ENCODE measurements at places on chromosomes 3 and 15. TPM values are rescaled to one million over a fixed set of nuclear protein-coding genes. Genes with fewer than 3 reads are reported as not detected.

GRCh38 chr3:120460181-120460790 is 9.5 kb upstream of the FSTL1 start:
- H3K4me1 ChIP-seq = no peaks in the 10 kb centered on the region
- no peak overlapping the region for H3K27ac ChIP-seq
- H3K27me3 ChIP-seq = no peaks in the 10 kb centered on the region
- DNase-seq = no peak

DNA sequence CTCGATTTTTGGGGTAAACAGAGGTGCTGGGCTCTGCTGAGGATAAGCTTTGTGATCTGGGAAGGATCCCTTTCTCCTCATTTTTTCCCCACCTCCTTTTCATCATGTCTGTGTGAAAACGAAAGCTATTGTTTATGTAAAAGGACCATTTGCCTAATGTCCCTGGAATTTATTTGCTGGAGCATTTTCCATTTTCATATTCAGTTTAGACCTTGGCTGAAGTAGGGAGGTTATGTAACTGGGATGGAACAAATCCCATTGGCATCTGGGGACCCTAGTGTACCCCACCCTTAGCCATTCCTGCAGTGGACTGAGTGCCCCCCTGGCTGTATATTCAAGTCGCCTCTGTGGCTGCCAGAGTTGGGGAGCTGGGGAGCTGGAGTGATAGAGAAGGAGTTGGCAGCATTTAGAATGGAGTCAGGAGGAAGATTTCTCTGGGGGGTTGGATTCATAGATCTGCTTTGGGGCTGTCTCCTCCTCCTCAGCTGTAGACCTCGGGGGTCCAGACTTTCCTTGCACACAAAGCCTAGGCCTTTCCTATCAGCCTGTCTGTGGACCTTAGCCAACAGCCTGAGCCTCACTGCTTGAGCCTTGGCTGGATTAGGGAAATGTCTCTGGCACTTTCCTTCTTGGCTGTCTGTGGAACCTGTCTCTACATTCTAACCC is 270.4 kb upstream of the CTDSPL start:
- peaks cover 48% of the 10 kb centered on the region for H3K4me1 ChIP-seq
- H3K27ac ChIP-seq = peak overlapping the region; percentile 98
- no peak for DNase-seq
- no peaks in the 10 kb centered on the region for H3K36me3 ChIP-seq
- peak overlapping the region; percentile 38 for H3K4me3 ChIP-seq
- no peaks in the 10 kb centered on the region for H3K27me3 ChIP-seq

- peak overlapping the region; percentile 95 for H3K27ac ChIP-seq
- H3K4me3 ChIP-seq = peak overlapping the region; percentile 63
- H3K36me3 ChIP-seq = no peaks in the 10 kb centered on the region
- peak; percentile 79 for DNase-seq
- H3K27me3 ChIP-seq = no peaks in the 10 kb centered on the region
Measured at GRCh38 chr3:188052169-188053035, 101.6 kb upstream of the LPP start.

Gene GP5
- total RNA-seq = 0.14 TPM

Gene ERICH6
- not detected for total RNA-seq
